ENCODE measurements at places on chromosomes 5 and 9. TPM values are rescaled to one million over a fixed set of nuclear protein-coding genes. Genes with fewer than 3 reads are reported as not detected.

DNA sequence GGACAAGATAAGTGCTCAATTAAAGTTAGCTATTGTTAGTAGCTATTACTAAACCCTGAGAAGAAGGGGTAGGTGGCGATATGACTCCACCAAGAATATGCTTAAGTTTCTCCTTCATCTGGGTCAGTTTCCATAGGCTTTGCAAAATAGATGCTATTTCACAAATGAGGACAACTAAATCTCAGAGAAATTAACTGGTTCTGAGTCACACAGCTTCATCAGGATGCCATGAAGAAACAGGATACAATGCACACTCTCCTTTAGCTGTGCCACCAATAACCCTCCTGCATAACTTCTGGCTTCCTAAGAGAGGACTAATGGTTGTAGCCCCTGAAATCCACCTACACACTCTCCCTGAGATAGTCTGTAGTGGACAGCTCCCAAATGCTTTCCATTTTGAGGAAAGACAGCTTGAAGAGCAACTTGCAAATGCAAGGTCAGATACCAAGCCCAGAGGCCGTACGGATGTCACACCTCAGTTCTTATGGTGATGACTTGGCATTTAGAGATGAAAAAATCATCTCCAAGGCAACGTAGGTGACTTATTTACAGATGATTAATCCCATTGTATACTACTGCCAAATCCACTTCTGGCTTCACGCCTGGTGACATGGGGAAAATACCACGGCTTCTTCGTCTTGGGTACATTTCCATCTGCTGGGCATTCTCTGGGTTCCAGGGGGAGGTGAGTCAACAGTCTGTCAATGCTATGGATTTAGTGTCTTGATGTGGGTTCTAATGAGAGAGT, 251.4 kb upstream of the IL12B start:
- no peaks in the 10 kb centered on the region for H3K4me1 ChIP-seq
- no peak overlapping the region for H3K4me3 ChIP-seq
- DNase-seq = no peak
- H3K36me3 ChIP-seq = no peaks in the 10 kb centered on the region
- H3K27ac ChIP-seq = no peak overlapping the region

- no peak overlapping the region for H3K27ac ChIP-seq
- peak; percentile 87 for DNase-seq
- H3K4me1 ChIP-seq = peaks cover 10% of the 10 kb centered on the region
- H3K4me3 ChIP-seq = no peak overlapping the region
- no peaks in the 10 kb centered on the region for H3K36me3 ChIP-seq
Measured at GRCh38 chr5:111278858-111279504, 54.8 kb downstream of the CAMK4 start.

Gene F2RL1
- total RNA-seq = 0.81 TPM

DNA sequence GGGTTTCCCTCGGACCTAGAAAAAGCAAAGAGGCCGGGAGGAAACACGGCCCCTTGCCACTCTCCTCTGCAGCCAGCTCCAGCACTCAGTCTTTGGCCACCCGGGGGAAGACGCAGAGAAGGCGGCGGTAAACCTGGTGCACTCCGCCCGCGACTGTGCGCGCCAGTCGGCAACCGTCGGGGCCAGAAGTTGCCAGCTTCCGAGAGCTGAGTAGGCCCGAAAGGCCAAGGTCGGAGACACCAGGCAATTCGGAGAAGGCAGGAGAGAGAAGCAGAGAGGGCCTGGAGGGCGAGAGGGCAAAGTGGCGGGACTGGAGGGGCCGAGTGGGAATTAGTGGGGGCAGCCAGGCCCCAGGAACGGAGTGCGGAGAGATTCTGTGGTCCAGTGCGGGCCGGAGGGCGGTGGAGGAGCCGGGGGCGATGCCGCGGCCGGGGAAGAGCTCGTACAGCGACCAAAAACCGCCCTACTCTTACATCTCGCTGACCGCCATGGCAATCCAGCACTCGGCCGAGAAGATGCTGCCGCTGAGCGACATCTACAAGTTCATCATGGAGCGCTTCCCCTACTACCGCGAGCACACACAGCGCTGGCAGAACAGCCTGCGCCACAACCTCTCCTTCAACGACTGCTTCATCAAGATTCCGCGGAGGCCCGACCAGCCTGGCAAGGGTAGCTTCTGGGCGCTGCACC, at the start of gene FOXB2:
TSS of gene FOXB2 (plus strand) at position 420 of the 690 bp plus-strand sequence. CDS start at position 420, 0 bp downstream.
- DNase-seq = no peak
- H3K27ac ChIP-seq = peak within 1 kb of the TSS; percentile 16
- peak within 1 kb of the TSS; percentile 10 for H3K4me3 ChIP-seq

DNA sequence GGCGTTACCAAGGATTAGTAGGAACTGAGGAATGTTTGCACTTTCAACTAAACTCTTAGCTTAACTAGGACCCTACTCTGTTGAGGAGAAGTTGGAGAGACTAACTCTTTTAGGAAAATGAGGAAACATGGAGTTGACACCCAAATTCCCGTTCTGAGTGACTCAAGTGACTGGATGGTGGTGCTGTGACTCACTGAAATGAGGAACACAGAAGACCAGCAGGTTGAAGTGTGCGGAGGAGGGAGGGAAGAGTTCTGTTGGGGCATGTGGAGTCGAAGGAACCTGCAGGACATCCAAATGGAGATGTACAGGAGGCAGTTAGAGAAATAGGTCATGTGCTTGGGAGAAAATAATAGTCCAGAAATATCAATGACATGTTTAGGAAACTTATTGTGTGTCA, 8.2 kb downstream of the HEXB start:
- H3K4me3 ChIP-seq = no peak overlapping the region
- H3K36me3 ChIP-seq = peaks cover 38% of the 10 kb centered on the region
- H3K4me1 ChIP-seq = peaks cover 3% of the 10 kb centered on the region
- DNase-seq = no peak
- no peaks in the 10 kb centered on the region for H3K27me3 ChIP-seq
- no peak overlapping the region for H3K27ac ChIP-seq

Gene C9orf40
- 23.4 TPM for total RNA-seq

Measured in activated CD4-positive, alpha-beta memory T cell treated with anti-CD3 and anti-CD28 coated beads, Interleukin-2, amount 10 ng/mL, durations not matched to agents 7 days and 5 days (primary cell).